Activated CD8-positive, alpha-beta memory T cell treated with anti-CD3 and anti-CD28 coated beads, Interleukin-2, amount 50 U/mL, for 4 hours (primary cell): ENCODE measurements at places on chromosomes 6 and 20.
A peak's percentile ranks its signal among the peaks of the same experiment; 100 is the strongest.

DNA sequence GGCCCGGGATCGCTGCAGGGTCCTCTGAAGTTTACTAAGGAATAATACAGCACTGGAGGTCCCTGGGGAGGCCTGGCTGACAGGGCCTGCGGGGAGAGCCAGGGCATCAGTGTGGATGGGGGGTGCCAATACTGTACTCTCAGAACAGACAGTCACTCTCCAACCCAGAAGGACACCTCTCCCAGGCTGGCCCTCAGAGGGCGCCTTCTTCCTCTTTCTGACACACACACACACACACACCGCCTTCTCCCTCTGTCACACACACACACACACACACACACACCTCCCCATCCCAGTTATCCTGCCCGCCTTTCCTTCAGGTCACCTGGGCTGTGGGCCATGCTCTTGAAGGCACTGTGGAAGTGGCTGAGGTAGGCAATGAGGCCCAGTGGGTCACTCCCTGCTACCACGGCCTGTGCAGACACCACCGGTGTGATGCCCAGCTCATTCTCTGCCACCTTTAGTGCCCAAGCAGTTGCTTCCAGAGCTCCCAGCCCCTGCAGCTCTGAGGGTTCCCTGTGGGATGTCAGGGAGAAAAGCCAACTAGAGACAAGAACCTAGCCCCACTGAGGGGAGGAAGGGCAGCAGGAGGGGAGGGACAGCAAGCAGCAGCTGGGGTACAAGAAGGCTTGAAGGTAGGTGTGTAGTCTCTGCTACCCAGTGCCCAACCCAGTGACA is 7.5 kb downstream of the SMPD2 start:
- DNase-seq: no peak

DNA sequence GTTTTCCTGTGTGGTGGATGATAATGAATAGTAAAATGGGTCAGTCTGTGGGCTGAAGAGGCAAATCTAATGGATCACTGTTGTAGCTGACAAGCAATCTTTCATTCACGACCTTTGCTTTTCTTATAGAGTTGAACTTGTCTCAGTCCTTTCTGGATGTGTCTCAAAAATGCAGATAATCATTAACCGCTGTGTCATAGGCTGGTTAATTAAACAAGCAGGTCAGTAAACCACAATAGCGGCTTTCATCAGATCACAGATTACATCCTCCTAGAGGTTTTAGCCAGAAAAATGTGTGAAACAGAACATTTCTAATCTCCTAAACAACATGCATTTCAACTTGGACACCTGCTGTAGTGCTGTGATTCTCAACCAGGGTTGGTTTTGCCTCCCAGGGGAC is 2.5 kb upstream of the METTL24 start:
- DNase-seq: no peak

GRCh38 chr6:89010825-89011224 is 47.4 kb upstream of the RNGTT start:
- no peak for DNase-seq

GRCh38 chr6:34237722-34238584 is 1.3 kb downstream of the HMGA1 start:
- DNase-seq: peak; percentile 76

DNA sequence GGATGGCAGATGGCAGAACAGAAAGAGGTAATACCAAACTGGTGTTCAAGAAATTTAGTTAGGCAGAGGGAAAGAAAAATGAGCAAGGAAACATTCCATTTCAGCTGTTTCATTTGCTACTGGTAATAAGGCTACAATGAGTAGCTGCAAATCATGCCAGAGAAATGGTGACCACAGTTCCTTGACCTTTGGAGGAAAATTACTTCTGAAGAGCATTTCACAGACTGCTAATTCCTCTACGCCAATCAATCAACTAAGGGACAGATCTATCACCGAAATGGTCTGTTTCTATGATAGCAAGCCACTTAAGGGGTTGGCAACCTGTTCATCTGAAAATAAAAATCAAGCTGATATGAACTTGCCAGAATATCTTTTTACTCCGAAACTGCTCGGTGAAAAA is 119.5 kb downstream of the PTPRK start:
- DNase-seq: no peak

GRCh38 chr6:117263353-117263927 is 1.9 kb upstream of the VGLL2 start:
- DNase-seq: no peak

GRCh38 chr6:152078001-152078400 is 270.5 kb downstream of the ESR1 start:
- DNase-seq: no peak

DNA sequence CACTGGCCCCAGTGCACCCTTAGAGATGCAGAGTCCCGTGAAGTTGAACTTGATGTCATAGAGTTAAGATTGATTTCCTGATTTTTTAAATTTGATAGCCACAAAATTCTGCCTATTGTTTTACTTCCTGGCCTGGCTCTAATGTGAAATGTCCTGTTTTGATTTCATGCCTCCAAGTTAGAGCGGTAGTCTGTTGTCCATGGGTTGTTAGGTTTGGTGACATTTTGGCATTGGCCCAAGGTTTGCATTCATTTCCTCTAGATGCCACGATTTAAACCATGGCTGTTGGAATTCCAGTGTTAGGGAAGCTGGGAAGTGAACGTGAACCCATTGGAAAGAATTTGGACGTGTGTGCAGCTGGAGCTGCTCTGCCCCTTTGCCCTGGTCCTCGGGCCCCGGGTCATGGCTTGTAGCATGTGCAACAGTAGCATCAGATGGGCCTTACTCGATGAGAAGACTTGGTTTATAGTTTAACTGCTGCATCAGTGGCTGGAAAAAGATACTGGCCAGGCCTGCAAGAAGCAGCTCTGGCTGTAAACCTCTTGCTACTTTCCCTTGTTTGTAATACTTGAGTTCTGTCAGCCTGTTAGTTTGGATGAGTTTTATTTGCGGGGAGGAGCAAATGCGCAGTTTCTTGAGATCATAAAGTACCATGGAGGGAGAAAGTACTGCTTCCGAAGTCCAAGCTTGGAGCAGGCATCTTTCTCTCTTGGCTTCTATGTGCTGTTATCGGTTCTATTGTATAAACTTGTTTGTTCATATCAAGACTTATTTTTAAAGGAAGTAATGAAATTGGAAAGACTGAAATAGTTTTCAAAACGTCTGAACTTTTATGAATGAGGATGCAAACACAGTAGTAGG is 121.4 kb upstream of the CLDN20 start:
- no peak for DNase-seq

DNA sequence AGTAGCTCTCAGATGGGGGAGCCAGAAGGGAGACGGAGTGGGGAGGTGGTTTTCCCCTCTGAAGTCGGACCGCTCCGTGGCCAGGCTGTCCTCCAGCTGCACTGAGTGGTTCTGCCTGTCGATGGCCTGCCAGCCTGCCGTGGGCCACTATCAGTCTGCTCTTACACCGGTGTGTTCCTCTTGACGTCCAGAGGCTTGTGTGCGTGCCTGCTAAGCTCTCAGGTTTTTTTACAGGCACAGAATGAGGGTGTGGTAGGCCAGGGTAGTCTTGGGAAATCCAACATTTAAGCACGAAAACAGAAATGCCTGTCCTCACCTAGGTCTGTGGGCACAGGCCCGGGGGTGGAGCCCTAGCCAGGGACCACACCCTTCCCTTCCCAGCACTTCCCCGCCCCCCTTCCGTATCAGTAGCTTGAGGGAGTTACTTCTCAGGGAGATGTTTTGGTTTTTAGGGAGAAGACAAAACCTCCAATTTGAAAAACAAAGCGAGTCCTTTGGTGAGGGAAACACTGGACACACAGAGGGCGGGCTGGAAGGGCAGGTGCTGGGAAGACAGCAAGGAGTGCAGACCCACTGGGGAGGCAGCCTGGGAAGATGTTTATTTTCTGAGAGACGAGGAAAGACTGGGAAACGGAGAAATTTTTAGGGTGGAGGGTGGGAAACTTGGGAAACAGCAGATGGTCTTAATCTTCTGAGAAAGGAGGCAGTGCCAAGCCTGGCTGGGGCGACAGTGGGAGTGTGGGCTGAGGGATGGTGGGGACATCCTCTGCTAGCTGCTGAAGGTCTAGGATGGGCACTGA is 106.5 kb downstream of the LY86 start:
- DNase-seq: no peak

DNA sequence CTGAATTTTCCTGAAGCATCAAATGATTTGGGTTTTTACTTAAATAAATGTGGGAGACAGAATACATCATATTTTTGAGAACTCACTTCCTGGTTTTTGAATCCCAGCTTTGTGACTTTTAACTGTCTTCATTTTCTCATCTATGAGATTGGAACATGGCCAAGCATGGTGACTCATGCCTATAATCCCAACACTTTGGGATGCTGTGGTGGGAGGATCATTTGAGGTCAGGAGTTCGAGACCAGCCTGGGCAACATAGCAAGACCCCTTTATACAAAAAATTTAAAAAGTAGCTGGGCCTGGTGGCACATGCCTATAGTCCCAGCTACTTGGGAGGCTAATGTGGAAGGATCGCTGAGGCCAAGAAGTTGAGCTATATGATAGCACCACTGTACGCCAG is 122.3 kb downstream of the QKI start:
- DNase-seq: no peak

DNA sequence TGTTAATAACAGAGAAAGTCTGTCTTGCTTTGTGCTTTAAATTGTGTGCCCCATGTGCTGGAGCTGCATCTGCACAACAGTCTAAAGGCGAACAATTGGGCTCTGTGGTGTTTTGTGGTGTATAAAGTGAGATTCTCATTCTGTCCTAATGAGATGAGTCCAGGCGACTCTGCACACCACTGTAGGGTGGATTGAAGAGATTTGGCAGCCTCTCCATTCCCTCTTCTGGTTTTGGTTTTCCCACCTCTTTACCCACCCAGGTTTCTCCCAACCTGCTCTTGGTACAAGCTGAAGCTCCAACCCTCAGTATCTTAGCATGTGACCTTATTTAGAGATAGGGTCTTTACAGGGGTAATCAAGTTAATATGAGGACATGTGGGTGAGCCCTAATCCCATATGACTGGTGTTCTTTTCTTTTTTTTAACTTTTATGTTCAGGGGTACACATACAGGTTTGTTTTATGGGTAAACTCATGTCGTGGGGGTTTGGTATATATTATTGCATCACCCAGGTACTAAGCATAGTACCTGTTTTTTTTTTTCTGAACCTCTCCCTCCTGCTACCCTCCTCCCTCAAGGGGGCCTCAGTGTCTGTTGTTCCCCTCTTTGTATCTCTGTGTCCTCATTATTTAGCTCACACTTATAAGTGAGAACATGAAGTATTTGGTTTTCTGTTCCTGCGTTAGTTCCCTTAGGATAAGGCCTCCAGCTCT is 217.6 kb upstream of the DTNBP1 start:
- no peak for DNase-seq

DNA sequence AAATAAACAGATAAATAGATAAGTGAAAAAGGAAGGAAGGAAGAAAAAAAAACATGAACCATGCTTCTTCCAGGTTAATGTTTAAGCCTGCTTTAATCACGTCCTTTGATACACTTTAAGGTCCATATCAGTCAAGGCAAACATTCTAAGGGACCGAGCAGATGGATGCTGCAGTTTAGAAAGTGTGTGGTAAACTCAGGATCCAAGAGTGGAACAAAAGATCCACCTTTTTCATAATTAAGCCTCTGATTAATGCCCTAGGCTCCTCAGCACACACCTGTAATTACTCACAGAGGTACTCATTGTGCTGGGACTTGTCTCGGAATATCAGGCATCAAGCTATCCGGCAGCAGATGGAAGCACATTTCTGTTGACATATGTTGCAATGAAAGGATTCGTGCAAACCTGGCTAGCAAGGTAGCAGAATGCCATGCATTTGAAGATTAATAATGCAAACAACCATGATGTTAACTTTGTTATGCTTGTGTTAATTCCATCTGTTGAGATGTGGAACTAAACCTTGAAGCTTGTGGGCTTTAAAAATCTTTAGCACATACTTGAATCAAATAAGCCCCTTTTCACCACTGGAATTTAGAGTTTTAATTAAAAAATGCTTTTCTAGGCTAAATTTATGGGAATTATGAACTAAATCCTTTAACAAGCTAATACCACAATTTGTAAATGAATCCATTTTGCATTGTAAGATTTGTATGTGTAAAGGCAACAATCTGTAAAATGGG is 163.7 kb downstream of the RALGAPA2 start:
- no peak for DNase-seq

DNA sequence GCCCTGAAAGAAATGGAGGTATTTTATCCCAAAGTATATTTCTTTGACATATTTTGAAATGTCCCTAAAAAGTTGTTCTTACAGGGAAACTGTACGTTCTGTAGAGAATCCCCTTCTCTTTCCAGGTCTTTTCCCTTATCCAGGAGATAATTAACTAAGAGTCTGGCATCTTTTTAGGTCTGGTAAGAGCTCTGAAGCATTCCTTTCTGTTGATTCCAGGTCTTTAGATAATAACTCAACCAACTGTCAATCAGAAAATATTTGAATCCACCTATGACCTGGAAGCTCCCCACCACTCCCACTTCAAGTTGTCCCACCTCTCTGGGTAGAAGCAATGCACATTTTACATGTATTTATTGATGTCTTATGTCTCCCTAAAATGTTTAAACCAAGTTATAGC is 26.0 kb upstream of the CENPW start:
- DNase-seq: no peak

GRCh38 chr20:34065260-34065659 is 46.8 kb downstream of the EIF2S2 start:
- no peak for DNase-seq

- peak; percentile 54 for DNase-seq
These were observed 131.8 kb upstream of the PROKR2 start for GRCh38 chr20:5448449-5449118.

DNA sequence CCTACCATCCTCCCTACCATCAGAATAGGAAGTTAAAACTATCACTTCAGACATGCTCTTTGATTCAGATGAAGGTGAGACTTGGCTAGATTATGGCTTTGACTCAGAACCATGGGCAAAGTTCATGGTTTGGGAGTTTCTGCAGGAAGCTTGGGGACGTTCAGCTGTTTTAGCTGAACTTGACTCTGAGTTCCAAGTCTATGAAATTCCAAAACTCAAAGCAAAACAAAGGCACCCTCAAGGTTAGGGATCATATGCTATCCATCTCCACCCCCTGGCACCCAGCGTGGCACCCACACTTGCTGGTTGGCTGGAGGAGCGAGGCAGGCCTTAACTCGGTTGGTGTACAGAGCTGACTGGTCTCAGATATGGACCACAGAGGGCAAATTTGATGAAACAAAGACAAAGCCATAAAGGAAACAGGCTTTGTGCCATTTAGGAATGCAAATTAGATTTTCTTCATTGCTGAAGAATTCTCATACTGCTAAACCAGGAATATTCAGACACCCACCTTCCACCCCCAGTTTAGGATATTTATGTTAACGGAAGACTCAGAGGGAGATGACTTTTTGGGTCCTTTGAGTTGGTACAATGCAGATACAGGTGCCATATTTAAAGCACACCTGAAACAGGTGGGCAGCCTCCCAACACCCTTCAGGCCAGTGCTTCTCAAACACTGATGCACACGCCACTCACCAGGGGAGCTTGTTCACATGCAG is 88.4 kb upstream of the SLC22A16 start:
- no peak for DNase-seq

GRCh38 chr6:142463988-142464387 is 162.2 kb downstream of the ADGRG6 start:
- DNase-seq: no peak

DNA sequence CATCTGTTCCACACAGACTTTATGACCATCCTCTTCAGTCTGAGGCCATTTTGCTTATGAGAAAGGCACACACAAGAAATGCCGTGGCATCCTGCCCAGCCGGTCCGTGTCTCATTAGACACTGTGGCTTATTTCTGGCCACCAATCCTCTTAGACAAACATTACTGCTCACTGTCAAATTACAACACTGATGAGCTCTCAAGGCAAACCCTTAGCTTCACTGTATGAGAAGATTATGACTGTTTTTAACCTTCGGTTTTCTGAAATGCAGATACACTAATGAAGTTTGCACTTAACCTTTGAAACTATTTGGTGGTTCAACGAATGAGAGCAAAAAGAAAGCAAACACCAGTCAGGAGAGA is 50.5 kb upstream of the DST start:
- no peak for DNase-seq

- DNase-seq: no peak
These were observed 1226.1 kb downstream of the GRIK2 start for GRCh38 chr6:102619585-102619984.
